CD8-positive, alpha-beta memory T cell (primary cell): ENCODE measurements at places on chromosomes 2 and 18. TPM values are rescaled to one million over a fixed set of nuclear protein-coding genes. Genes with fewer than 3 reads are reported as not detected.

DNA sequence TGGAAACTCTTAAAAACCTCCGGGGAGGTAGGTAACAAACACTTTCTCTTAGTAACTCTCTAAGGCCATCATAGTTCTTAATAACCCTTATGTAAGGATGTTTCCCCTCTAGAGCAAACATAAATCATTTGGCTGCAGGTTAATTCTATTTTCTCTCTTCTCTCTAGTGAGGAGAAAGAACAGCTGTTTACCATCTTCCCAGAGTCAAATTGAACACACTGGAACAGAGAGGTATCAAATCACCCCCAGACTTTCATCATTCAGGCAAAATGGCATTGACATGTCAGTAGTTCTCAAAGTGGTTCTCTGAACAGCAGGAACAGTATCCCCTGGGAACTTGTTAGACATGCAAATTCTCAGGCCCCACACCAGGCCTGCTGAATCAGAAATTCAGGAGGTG lies 240.7 kb downstream of the MEIS1 start:
- no peaks in the 10 kb centered on the region for H3K4me1 ChIP-seq
- H3K27ac ChIP-seq: no peak overlapping the region
- H3K27me3 ChIP-seq: no peaks in the 10 kb centered on the region
- H3K36me3 ChIP-seq: no peaks in the 10 kb centered on the region
- no peak overlapping the region for H3K4me3 ChIP-seq
- no peak for DNase-seq

Gene MOGAT1
- total RNA-seq: not detected

Gene CTAGE1
- total RNA-seq: not detected

DNA sequence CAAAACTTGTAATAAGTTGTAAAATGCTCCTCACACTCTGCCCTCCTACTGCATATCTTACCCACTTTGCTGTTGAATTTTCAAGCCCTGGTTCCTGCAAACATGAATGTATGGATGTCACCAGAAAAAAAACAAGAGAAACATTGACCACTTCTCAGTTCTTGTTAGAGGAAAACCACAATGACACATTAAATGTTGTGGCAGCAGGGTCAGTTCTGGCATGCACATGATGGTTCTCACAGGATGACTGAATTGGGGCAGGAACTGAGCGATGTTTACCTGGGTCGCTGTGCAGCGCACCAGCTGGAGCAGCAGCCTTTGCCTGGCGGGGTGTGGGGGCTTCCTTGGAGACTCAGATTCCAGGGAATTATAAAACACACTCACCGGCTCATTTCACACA lies 14.0 kb upstream of the PRKCE start:
- no peaks in the 10 kb centered on the region for H3K36me3 ChIP-seq
- H3K27me3 ChIP-seq: no peaks in the 10 kb centered on the region
- no peak for DNase-seq
- no peak overlapping the region for H3K4me3 ChIP-seq

GRCh38 chr2:56210291-56210690 lies 26.5 kb downstream of the CCDC85A start:
- no peaks in the 10 kb centered on the region for H3K27me3 ChIP-seq
- DNase-seq: no peak
- no peak overlapping the region for H3K27ac ChIP-seq
- H3K4me3 ChIP-seq: no peak overlapping the region

DNA sequence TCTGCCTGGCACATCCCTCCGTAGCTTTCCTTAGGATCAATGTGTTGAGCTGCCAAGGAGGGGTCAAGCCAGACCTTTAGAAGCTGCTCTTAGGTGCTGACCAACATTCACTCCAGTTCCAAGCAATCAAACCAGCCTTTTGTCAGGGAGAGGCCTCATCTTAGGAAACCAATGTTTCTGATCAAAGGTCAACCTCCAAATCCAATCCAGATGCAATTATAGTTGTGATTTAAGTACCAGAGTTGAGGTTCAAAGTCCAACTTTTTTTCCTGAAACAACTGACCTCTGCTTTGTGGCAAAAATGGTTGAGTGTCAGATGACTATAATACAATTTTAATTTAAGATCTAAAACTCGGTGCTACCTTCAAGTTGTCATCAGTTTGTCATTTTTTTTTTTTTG lies 303.4 kb downstream of the ALK start:
- H3K4me3 ChIP-seq: no peak overlapping the region
- no peaks in the 10 kb centered on the region for H3K36me3 ChIP-seq
- no peak for DNase-seq
- no peaks in the 10 kb centered on the region for H3K4me1 ChIP-seq
- H3K27me3 ChIP-seq: no peaks in the 10 kb centered on the region

DNA sequence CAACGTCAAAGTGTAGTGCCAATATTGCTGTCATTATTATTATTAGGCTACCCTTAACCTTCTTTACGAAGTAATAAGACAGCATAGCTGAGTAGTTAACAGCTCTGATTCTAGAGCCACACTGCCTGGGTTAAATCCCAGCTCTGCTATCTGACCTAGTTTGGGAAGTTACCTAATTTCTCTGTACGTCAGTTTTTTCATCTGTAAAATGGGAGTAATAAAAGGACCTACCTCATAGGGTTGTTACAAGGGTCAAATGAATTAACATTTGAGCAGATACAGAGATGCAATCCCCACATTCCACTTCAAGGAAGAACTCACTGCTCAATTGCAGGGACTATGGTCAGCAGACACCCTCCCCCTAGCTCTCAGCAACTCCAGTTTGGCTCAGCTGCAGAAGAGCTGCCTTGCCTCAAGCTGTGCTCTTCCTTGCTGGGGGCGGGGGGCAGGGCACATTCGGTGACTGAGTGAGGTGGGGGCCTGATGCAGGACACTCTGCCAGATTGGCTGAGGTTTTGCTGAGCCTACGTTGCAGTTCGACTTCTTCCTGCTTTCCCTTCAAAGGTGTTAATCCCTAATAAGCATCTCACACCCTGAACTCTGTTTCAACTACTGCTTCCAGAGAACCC lies 11.0 kb upstream of the LGALSL start:
- H3K4me3 ChIP-seq: no peak overlapping the region
- H3K36me3 ChIP-seq: no peaks in the 10 kb centered on the region
- no peak overlapping the region for H3K27ac ChIP-seq
- no peak for DNase-seq
